ENCODE measurements at places on chromosomes 6 and 20. TPM values are rescaled to one million over a fixed set of nuclear protein-coding genes. Genes with fewer than 3 reads are reported as not detected.

DNA sequence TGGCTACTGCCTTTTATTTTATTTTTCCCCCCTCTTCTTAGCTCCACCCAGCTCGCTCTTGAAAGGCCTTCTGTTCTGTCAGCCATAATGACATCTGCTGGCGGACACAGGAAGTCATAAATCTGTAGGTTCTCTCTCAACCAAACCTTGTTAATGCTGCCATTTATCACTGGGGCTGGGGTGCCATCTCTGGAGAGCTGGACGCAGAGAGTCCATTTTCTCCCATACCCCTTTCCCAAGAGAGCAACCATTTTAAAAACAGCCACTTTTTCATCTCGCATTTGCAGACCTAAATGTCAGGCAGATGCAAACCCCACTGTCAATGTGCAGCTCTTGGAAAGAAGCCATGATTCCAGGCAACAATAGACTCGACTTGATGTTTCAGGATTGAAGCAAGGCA, 13.0 kb upstream of the TSHZ2 start:
- no peak for DNase-seq

The ARMH2 gene
- total RNA-seq, result not detected

DNA sequence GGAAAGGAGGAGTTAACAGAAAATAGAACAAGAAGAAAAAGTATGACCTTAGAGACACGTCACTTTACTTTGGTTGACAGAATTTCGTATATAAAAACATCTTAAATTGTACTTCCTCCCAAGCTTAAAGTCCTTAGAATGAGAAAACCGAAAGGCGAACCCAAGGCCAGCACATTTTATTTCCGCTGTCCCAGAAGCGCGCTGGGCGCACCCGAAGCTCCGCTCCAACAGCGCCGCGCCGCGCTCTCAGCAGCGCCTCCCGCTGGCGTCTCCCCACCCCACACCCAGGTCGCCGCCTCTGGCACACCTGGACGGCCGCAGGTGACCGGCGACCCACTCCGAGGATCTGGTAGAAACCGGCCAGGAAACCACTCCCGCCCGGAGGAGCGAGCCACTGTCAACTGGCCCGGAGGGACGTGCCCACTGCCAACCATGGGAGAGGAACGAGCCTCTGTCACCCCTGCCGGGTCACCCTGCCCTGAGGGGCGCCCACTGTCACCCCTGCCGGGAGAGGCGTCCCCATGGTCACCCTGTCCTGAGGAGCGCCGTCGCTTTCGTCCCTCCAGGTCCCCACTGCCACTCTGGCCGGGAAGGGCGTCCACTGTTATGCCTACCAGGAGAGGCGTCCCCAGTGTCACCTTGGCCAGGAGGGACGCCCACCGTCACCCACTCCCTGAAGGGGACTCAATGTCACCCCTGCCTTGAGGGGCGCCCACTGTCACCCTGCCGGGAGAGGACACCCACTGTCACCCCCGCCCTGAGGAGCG, 824 bp downstream of the MPC1 start:
- DNase-seq, result peak; percentile 41

The TPBG gene
- total RNA-seq, result 12.0 TPM

GRCh38 chr6:100633096-100633777, 168.5 kb upstream of the SIM1 start:
- DNase-seq, result no peak

DNA sequence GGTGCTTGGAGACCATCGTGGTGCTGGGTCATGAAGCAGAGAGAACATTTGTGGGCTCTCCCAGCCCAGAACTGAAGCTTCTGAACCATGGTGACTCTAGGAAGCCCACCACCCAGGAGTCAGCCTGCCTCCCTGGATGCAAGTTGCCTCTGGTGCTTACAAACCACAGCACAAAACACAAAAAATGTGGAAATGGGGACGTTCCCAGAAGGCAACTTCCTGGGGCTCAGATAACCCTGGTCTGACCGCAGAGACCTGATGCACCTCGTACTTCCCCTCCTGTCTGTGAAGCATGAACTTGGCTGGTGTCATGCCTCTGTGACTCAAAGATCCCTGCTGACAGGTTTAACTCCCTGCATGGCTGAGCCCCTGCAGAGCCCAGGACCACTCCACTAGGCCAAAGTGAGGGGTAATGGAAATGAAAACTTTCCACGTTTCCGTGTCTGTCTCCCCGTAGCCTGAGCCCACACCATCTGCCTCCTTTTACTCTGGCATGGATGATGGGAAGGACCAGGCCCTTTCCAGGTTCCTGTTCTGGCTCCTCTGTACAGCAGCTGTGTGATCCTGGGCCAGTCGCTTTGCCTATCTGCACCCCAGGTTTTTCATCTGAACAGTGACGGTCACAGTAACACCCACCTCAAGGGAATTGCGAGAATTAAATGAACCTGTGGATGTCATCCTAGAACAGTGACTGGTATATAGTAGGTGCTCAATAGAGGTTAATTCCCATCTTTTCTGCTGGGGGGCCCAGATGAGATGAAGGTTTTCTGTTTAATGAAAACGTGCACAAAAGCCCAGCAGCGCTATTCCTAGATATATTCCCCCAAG, 57.7 kb downstream of the PPP1R16B start:
- DNase-seq, result no peak

The ETV7 gene
- 1.0 TPM for total RNA-seq

GRCh38 chr6:35669451-35670045, 19.2 kb downstream of the FKBP5 start:
- DNase-seq, result no peak
